ENCODE measurements at places on chromosomes 11 and 22. TPM values are rescaled to one million over a fixed set of nuclear protein-coding genes. Genes with fewer than 3 reads are reported as not detected.

GRCh38 chr11:70483077-70483861, 84.9 kb downstream of the CTTN start:
- no peak for DNase-seq

DNA sequence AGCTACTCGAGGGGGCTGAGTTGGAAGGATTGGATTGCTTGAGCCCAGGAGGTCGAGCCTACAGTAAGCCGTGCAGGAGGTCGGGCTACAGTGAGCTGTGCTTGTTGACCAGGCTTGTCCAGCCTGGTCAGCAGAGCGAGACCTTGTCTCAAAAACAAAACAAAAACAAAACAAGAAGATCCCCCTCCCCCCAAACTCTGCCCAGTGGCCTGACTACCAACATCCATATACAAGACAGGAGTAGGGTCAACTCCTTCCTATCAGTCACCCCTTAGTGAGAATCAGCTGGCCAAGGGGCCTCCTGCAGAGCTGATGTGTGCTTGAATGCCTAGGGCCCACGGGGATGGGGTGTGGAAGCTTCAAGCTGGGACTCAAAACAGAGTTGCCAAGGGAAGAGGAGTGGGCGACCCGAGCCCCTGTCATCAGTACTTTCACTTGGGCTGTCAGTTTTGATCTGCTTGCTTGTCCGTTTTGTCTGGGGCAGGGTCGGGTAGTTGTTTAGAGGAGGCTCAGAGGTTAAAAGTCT, 942 bp upstream of the TSPAN18 start:
- no peak for DNase-seq

GRCh38 chr11:12284316-12285050, 92.9 kb upstream of the PARVA start:
- DNase-seq, result no peak

- no peak for DNase-seq
These were observed 183.2 kb downstream of the MSANTD4 start for GRCh38 chr11:105838668-105839384.

DNA sequence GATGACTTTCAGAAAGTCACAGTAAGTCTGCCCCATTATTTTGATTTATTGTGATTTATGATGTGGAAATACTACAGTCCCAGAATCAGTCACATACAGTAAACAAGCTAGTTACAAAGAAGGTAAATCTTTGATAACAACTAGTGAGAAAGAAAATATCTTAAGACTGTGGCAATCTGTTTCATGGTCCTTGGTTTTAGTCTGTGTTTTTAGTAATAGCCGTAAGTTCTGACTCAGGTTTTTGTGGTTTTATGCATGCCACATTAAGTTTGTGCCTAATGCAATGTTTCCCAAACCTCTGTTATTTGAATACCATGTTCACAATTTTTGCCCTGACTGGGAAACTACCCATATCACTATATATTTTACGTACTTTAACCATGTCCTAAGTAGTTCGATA, 6.7 kb downstream of the CEP295 start:
- DNase-seq, result no peak

- DNase-seq, result no peak
These were observed 610.7 kb downstream of the NTM start for GRCh38 chr11:131980888-131981668.

DNA sequence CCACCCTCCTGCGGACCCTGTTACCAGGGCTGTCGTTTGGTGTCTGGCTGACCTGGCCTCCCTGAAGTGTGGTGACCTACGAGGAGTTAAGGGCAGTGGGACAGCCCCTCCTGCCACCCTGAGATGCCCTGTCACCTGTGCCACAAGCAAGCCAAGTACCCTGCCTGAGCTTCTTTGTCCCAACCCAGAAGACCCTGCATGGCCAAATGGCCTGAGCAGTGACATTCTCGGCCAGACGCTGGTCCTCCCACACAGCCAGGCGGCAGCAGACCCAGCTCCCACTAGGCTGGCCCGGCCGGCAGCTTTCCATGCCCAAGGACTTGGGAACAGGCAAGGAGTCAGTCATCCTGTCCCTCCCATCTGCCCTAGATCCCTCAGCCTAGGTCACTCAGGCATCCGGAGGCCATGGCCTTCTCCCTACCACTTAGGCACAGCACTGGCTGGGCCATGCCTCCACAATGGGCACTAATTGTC, 7.6 kb downstream of the ARVCF start:
- no peak for DNase-seq

DNA sequence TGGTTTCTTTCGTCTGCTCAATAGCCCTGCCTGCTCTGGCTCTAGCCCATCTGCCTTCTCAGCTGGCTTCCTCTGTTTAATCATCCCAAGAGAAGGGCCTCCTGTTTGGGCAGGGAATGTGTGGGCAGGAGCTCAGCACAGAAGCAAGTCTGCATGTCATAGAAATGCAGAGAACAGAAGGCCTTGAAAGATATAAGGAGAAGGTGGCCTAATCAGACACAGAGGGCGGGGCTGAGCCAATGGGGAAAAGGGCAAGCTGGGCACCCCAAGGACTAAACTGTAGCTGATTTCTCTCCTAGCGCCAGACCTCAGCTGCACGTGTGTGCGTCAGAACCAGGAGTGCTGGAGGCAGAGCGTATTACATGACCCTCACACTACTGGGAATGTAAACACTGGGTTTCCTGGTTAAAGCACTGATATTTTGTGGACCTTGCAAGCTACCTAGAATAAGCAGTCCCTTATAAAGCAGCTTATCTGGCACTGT, 7.6 kb upstream of the CCKBR start:
- no peak for DNase-seq

DNA sequence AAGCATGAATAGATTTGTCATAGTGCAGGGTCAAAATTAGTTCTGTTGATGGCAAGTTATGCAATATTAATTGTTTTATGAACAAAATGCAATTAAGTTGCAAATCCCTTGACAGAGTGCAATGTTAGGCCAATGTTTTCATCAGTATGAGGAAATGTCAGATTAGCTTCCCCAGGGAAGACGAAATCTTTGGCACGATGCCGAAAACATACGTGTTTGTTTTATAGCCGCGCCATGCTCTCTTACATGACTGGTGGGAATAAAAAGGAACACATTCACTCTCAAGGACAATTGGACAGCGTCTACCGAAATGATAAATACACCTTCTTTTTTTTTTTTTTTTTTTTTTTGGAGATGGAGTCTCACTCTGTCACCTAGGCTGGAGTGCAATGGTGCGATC, 27.0 kb downstream of the MFNG start:
- no peak for DNase-seq

DNA sequence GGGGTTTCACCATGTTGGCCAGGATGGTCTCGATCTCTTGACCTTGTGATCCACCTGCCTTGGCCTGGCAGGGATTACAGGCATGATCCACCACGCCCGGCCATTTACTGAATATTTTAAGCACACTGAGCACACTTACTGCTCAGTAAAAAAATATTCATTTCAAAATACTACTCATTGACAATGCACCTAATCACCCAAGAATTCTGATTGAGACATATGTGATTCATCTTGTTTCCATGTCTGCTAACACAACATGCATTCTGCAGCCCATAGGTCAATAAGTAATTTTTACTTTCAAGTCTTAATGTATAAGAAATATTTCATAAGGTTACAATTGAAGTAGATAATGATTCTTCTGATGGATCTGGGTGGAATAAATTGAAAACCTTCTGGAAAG, 4.2 kb upstream of the OR52J3 start:
- DNase-seq, result no peak

DNA sequence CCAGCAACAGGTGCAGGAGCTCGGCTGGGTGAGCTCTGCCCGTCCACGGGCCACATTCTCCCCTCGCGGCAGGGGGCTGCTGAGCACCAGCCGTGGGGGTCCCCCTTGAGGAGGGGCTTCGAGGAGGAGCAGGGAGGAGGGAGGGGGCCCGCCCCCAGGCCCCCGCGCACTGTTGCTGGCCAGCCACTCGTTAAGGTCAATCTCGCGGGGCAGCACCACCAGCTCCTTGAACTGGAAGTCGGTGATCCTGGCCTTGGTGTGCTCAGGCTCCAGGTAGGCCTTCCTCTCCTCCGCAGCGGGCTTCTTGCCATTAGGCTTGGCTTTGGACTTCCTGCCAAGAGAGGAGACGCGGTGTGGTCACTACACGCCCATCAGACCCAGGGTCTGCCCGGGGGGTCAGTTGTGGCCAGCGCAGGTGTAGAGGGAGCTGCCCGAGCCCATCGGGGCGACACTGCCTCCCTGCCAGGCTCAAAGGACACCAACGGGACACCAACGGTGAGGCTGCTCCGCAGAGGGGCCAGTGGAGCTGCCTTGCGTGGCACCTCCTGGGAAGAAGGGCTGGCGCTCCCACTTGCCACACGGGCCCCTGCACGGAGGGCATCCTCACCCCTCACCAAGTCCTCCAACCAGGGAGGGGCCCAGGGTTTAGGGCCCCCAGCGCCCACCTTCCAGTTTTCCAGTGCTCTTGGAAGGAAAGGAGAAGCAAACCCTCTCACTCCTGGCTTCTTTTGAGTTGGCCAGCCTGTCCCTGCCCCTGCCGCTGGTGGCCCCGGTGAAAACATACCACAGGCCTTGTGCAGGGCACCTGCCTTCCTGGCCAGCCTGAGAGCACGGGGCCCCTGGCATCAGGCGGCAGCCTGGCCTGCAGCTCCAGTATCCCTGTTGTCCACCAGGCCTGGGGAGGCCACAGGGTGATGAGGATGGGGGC, 5.8 kb downstream of the MOB2 start:
- DNase-seq, result no peak

Gene CASP5
- total RNA-seq, result not detected

Gene ISX
- total RNA-seq, result not detected

Gene SHISAL1
- total RNA-seq, result not detected

Gene AGBL2
- total RNA-seq, result 9.5 TPM

Gene ZMAT5
- total RNA-seq, result 17.5 TPM

Gene OPCML
- not detected for total RNA-seq

Gene AQP11
- total RNA-seq, result 1.2 TPM

Gene BAIAP2L2
- 2.2 TPM for total RNA-seq

Gene SLC3A2
- total RNA-seq, result 352 TPM
